Kidney capillary endothelial cell (primary cell): ENCODE measurements at places on chromosomes 5 and 9.

GRCh38 chr9:130942679-130943078, 3.6 kb upstream of the FIBCD1 start:
- no peak for DNase-seq

DNA sequence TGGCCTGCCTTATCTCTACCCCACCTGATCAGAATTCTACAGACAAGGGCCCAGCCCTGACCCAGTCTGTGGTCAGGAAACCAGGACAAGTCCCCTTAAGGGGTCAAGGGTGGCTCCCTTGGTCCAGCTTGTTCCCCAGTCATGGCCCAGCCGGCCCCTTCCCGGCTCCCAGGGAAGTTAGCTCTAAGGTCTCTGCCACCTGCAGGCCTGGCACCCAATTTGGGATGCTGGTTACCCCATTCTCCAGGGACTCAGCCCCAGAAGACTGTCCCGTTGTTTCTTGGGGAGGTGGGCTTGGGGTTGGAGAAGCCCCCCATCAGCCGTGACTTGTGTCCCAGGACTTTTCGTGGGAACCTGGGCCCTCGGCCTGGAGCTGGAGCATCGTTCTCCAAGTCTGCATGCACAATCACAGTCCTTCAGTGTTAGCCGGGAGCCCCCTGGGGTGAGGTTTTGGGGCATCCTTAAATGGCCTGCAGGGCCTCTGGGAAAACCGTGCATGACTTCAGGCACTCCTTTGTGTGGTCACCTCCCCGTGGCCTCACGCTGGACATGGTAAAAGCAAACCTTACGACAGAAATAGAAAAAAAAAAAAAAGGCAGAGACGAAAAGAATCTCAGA, 150.8 kb upstream of the PHYKPL start:
- DNase-seq = no peak

GRCh38 chr5:66565878-66566277, 30.3 kb upstream of the MAST4 start:
- DNase-seq = no peak

- peak; percentile 36 for DNase-seq
Measured at GRCh38 chr5:33261305-33261704, 179.5 kb upstream of the TARS1 start.

GRCh38 chr5:88207575-88207974, 61.1 kb downstream of the TMEM161B start:
- DNase-seq = no peak

GRCh38 chr9:6230037-6230780, 14.6 kb downstream of the IL33 start:
- DNase-seq = peak; percentile 20

DNA sequence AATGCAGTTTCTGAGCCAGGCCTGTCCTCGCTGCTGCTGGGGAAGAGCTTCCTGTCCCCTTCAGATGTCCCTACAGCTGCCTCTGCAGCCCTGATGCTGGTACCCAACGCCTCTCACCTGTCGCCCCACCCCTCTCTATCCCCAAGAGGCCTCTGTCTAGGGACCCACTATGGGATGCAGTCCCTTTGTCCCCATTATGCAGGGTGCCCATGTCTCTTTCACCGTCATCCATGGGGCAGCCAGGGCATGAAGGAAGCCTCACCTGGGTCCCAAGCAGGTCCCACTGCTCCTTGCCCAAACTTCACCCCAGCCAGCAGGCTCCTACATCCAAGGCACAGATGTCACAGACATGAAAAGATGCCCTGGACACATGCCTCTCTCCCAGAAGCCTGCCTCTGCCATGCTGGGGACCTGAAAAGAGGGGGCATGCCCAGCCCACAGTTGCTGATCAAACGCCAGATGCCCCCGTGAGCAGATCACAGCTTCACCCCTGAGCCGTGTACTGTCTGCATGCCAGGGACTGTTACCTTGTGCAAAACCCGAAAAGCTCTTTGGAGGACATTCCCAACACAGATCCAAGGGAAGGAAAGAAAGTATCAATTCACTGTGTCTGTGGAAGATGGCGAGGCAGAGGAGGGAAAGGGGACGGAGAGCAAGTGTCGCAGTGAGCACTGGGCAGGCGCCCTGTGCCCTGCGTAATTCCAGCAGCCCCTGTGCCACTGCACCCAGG, 81.0 kb downstream of the ADAMTS2 start:
- DNase-seq = no peak

GRCh38 chr5:122310889-122311288, 1.1 kb upstream of the SNCAIP start:
- DNase-seq = no peak

GRCh38 chr5:138597661-138598400, 22.6 kb upstream of the HSPA9 start:
- DNase-seq = no peak

GRCh38 chr5:75089137-75089536, 36.8 kb upstream of the GCNT4 start:
- DNase-seq = no peak

DNA sequence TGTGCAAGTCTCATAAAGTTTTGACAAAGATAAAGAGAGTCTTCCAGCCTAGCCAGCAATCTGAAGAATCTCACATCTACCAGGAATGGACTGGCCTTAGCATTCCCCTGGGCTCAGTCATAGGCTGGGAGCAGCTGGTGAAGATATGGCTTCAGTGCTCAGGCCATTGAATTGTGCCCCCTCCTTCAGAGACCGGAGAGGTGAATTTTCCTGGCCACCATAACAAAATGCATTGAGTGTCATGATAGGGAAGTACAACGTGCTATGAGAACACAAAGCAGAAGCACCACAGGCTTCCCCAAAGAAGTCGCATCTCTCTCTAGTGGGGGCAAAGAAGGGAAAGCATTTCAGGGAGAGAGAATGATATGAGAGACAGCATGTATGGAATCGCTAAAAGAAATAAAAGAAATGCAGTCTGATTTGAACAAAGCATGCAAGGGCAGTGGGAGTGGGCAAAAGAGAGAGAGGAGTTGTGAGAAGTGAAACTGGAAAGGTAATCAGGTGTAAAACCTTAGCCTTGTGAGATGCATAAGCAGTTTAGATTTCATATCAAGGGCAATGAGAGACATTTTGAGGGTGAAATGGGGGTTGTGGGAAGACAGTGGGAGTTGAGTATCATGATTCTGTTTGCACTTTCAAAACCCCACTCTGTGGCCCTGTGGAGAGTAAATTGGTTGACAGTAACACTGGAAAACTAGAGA, 57.1 kb upstream of the NMUR2 start:
- no peak for DNase-seq

GRCh38 chr5:72417333-72418062, 89.7 kb downstream of the ZNF366 start:
- no peak for DNase-seq

GRCh38 chr5:93582167-93582462, 907 bp upstream of the NR2F1 start:
- DNase-seq = no peak

GRCh38 chr9:90022474-90022873, 417.7 kb downstream of the GADD45G start:
- DNase-seq = peak; percentile 31

DNA sequence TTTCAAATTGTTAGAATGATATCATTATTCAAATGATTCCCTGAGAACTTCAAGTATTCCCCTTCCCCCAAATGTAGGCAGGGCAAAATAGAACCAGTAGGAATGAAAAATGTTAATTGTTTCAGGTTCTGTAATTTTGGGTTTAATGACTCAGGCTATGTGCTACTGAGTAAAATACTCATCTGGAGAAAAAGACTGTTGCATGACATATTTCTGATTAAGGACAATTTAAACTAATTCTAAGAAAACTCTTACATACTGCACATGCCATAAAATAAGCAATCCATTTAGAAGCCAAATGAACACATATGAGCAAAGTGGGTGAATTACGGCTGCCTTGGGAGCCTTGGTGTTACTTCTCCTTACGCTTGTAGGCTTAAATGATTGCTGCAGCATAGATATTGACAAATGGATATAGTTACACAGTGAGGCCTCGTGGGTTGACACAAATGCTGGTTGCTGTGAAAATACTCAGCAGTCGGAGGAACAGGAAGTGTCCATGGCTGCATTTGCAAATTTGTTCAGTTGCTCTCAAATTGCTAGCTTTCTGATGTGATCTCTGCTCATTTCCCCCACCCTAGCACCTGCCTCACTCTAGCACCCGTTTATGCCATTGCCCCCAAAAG, 174.9 kb upstream of the DMAC1 start:
- no peak for DNase-seq

- no peak for DNase-seq
Measured at GRCh38 chr5:91255396-91256141, 127.5 kb downstream of the ARRDC3 start.

- no peak for DNase-seq
Measured at GRCh38 chr5:6749026-6749716, 35.9 kb downstream of the TENT4A start.

DNA sequence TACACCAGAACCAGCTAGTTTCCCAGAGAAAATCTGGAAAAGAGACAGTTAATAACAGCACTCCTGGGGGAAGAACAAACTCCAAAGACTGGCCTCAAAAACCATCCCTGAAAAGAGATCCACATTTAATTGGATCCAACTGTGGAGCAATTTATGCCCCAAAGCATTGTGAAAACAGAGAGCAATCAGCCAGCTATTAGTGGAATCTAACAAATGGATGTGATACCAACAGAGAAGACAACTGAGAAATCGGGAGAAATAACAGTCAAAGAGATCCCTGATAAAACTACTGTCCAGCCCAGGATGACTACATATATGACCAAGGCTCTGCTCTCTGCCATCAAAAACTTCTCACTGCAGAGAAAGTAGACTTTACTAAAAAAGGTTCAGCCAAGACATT, 40.5 kb upstream of the TRIO start:
- DNase-seq = no peak

- DNase-seq = no peak
Measured at GRCh38 chr5:88748666-88749065, 134.3 kb downstream of the MEF2C start.

DNA sequence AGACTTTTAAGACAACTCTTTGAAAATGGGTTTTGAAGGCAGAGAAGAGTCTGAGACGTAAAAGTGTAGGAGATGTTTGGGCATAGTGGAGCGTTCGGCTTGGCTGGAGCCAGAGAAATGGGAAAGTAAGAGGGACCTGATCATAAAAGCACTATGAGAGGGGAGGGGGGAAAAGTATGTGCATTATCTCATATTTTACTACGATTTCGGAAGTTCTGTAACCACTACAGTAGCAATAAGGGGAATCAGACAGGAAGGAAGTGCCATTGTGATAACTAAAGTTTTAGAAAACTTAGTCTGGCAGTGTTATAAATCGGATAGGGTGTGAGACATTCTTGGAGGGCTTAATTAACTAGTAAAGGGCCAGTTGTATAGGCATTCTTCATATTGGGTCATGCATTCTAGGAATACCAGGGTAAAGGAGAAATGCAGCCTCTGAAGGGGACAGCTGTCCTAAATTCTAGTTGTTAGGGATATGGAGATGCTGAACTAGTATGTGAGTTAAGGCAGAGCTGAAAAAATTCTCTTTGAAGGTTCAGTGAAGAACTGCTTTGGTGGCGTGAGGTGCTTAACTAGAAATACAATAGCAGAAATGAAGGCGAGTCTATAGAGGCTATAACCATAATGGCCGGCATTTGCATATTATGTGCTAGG, 83.8 kb upstream of the FREM1 start:
- peak; percentile 53 for DNase-seq

DNA sequence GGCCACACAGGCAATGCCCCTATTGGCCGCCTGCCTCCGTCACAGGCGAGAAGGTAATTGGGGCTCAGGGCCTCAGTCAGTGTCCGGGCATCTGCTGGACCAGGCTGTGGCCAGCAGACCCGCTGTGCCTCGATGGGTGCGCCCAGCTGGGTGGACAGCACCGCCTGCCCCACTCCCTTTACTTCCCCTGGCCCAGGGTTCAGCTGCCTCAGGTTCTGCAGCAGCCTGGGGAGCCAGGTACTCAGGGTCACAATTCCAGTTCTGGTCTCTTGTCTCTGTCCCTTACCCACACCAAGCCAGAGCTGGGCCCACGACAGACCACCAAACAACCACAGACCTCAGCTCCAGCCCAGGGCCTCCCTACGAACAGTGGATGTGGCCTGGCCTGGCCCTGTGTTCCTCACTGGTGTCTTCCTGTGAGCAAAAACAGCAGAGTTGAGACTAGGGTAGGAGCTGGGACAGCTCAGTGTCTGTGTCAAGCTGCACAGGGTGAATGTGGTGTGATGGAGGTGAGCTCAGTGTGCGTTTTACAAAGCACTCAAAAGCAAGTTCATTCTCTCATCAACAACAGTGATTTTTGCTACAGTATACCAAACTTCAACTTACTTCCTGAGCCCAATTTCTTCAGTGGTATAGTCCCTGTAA, 33.4 kb upstream of the SUSD3 start:
- DNase-seq = no peak

GRCh38 chr5:3337812-3338541, 257.7 kb upstream of the IRX1 start:
- no peak for DNase-seq

- DNase-seq = no peak
Measured at GRCh38 chr5:96649681-96650540, 12.3 kb upstream of the CAST start.

DNA sequence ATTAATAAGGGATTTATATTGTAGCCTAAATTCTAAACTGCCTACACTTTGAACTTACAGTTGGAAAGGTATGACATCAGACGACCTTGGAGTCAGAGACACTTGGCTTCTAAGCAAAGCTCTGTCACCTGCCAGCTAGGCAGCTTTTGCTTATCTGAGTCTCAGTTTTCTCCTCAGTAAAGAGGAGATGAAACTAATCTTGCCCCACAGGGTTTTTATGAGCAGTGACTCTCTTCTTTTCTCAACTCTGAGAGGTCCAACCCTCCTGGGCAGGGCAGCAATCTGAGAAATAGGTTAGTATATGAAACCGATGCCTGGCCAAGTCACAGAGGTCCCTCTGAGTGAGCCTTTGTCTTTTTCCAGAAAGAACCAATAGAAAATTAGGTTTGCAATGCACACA, 53.9 kb downstream of the WDR36 start:
- DNase-seq = no peak

DNA sequence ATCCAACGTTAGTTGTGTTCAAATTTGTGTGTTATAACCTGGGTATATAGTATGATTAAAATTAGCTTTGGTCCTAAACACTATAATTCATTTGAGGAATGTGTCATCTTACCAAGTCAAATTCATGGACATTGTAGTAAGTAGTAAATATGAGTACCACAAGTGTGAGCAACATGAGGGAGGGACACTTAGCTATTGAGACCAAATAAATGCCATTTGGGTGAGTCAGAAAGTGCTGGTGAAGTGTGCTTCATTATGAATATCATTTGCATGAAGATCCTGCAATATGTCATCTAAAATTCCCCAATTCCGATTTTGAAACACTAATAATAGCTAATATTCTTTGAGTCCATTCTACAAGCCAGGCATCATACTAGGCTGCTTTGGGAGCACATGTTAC, 336.7 kb upstream of the KIF2A start:
- peak; percentile 23 for DNase-seq
